DMS79 (cell line): ENCODE measurements at places on chromosomes 7 and 10.
A peak's percentile ranks its signal among the peaks of the same experiment; 100 is the strongest.

DNA sequence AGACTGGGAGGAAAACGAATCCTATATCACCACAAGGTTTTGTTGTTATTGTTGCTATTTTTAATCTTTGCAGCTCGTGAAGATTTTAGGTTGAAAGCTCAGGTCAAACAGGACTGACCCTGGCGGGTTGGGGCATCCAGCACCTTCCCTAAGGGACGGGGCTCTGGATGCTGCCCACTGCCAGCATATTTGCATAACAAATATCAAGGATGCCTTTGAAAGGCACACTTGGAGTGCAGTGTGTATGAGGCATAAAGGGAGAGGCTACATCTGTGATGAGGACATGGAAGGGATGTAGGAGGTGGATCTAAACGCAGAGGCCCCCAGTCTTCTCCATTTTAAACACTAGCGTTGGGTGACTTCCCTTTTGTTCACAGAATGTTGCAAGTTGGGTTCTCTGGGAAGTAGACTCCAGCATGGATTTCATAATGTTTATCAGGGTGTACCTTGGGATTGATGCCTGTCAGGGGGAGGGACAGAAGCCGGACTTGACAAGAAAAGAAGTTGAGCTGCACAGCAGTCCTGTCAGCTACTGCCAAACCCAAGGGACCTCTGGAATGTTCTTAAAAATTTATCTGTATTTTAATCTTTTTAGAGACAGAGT, 181.1 kb upstream of the IMMP2L start:
- no peak for DNase-seq

DNA sequence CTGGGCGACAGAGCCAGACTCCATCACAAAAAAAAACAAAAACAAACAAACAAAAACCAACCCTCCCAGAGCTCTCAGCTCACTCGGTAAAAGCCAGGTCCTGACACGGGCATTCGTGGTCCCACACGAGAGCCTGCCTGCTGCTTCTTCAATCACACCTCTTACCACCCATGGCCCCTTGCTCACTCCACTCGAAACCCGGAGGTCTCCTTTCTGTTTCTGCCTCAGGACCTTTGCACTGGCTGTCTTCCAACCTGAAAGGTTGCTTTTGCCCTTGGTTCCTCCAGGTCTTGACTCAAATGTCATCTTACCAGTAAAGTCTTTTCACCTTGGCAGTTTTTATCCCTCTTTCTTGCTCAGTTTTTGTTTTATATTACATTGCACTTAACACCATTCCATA, 169.6 kb downstream of the EVX1 start:
- DNase-seq: no peak

DNA sequence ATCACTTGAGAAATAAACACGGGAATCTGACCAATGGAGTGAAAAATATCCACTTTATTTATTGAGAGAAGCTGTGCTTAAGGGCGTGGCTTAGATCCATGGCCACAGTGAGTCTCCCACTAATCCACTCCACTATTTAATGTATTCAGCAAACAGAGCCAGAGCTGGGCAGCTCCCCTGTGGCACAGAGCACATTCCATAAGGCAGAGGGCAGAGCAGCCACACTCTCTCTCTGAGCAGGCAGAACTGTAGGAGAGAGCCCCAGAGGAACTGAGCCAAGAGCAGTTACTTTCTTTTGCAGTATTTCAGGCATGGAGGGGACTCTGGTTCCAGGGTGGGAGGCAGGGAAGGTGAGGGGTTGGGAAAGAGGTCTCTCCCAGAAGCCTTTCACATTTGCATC, 106.0 kb downstream of the GALNT17 start:
- no peak for DNase-seq

DNA sequence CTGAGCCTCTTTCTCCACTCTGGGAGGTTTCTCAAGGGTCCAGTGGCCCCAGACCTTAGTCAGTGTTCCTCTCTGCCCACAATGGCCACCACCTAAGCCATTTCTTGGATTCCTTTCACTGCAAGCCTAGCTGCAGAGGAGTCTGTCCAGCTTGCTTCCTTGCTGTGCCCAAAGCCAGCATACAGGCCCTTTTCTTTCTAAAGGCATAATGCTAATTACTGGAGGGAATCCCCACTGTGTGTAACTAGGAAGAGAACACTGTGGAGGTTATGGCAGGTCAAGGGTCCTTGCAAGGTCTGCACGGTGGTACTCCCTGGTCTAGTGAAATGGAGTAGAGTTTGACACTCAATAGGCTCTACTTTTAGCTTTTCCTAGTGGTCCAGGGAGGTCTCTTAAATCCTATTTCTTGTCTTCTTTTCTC, 70.4 kb upstream of the CC2D2B start:
- no peak for DNase-seq

- DNase-seq: no peak
These were observed 951.6 kb downstream of the ANKRD7 start for GRCh38 chr7:119175911-119176627.

GRCh38 chr7:30135301-30136116, 723 bp downstream of the MTURN start:
- peak; percentile 20 for DNase-seq

- no peak for DNase-seq
These were observed 11.5 kb downstream of the TMEM176B start for GRCh38 chr7:150788474-150789269.

DNA sequence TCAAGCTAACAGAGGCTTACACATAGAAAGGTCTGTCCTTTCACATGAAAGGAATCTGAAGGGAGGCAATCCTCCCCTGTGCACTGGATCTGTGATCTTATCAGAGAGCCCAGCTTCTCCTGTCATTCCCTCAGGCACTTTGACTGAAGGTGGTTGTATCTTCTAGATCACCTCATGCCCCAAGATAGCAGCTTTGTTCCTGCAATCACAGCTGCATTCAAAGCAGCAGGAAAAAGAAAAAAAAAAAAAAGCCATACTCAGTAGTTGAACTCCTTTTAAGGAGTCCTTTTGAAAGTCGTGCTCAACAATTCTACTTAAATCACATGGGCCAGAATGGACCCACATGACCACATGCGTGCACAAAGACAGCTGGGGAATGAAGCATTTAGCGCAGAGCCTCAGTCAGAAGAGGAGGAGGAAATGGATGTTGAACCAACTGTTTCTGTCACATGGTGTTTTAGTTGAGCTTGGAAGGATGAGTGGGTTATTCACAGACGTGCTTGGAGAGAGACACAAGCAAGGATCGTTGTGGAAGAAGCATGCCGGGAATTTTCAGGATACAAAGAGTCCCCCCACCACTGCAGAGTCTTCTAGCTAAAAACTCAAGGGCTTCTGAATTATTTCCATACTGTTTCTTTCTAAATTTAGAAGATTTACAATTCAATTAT, 13.0 kb upstream of the PFKP start:
- no peak for DNase-seq

- DNase-seq: no peak
These were observed 694 bp downstream of the C10orf62 start for GRCh38 chr10:97590082-97590747.

- DNase-seq: no peak
These were observed 124.9 kb downstream of the RNLS start for GRCh38 chr10:88458209-88458608.

DNA sequence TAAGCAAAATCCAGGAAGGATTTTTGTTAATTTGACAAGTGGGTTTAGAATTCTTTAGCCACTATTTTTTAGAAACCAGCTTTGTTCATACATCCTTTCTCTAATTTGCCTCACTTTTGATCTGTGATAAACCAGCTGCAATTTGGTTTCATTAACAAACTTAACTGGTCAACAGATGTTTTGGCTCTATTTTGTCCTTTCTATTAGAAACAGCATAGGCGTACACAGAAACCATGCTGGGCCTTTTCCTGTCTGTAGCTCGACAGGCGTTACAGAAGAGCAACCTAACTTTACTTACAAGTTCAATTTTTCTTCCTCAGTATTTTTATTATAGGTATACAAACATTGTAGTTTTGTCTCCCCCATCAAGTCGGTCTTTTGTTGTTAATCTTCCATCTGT, 28.2 kb downstream of the KAT6B start:
- no peak for DNase-seq

GRCh38 chr7:20697351-20697750, 81.9 kb downstream of the ABCB5 start:
- no peak for DNase-seq

DNA sequence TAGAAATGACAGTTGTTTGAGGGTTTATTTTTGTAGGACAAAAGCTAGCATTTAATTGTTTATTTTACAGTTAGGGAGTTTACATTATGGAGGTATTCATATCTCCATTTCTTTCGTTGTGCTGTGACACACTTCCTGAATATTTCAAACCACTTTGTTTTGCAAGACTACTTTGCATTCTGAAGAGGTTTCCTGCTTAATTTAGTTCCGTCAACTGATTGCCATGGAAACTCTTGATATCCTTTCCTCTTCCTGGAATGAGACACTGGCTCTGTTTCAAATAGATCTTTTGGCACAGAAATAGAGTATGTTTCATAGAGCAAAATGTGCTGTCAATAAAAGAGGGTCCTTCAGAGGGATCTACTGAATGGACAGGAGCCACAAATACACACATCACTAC, 159.5 kb upstream of the AGR3 start:
- DNase-seq: peak; percentile 57

DNA sequence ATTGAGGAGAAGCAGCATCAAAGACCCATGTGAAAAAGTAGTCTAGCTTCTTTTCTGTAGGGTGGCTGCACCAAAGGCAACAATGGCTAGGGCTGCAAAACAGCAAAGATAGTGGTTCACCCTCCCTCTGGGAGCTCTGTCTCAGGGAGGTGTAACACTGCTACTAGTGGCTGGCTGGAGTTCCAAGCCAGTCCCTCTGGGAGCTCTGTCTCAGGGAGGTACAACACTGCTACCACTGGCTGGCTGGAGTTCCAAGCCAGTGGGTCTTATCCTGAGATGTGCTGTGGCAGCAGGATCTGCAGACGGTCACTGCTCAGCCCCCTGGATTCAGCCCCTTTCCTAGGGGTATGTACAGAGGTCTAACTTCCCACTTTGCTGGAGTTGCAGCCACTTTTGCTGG, 37.9 kb upstream of the TMEM140 start:
- DNase-seq: no peak

GRCh38 chr10:90592638-90593302, 265.1 kb downstream of the HTR7 start:
- DNase-seq: no peak

DNA sequence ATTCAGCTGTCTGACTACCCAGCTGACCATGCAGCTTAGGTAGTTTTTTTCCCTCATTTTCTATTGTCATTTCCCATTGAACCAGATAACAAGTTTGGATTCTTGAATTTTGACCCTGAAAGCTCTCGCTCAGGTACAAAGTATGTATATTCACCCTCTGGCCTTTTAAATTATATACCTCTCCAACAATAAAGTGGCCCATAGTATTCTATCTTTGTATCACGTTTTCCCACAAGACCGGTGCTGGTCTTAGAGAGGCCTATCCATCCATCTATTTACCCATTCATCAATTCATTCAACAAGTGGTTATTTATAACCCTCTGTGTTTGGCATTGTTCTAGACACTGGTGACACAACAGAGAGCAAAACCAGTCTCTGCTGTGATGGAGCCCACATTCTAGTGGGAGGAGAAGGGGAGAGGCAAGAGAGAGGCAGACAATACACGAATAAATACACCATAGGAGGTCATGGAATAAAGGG, 35.2 kb upstream of the NPSR1 start:
- no peak for DNase-seq

GRCh38 chr10:36476399-36476798, 649.0 kb upstream of the ANKRD30A start:
- DNase-seq: no peak

- no peak for DNase-seq
These were observed 17.6 kb downstream of the CYTH3 start for GRCh38 chr7:6254866-6255265.

- DNase-seq: no peak
These were observed 82.3 kb downstream of the PRKAG2 start for GRCh38 chr7:151794508-151795167.
